ENCODE measurements at places on chromosomes 2 and 18. TPM values are rescaled to one million over a fixed set of nuclear protein-coding genes. Genes with fewer than 3 reads are reported as not detected.

Gene WNT10A
- not detected for total RNA-seq

Gene GREB1L
- 2.3 TPM for total RNA-seq

Gene SERPINB10
- not detected for total RNA-seq

Gene SFT2D3
- 6.2 TPM for total RNA-seq

Gene PROM2
- total RNA-seq, result 0.15 TPM

Gene ARHGAP25
- 0.22 TPM for total RNA-seq

Gene NT5DC4
- total RNA-seq, result not detected

Gene SERPINB5
- total RNA-seq, result 0.16 TPM

Gene GALM
- 18.5 TPM for total RNA-seq

Gene IL1F10
- total RNA-seq, result not detected

Gene CDH2
- 35.9 TPM for total RNA-seq

Gene NAB1
- total RNA-seq, result 33.5 TPM

Gene TUBB6
- total RNA-seq, result 220 TPM

Gene FSHR
- total RNA-seq, result not detected

Gene SANBR
- 12.1 TPM for total RNA-seq

Gene UGT1A3
- 0.13 TPM for total RNA-seq

Gene WDCP
- total RNA-seq, result 13.0 TPM

Gene BCL11A
- total RNA-seq, result 0.06 TPM

Gene TWIST2
- 18.6 TPM for total RNA-seq

Gene RESP18
- not detected for total RNA-seq

Gene MYOM1
- 0.16 TPM for total RNA-seq

Gene RPS27A
- 2,773 TPM for total RNA-seq

Gene EXOC6B
- total RNA-seq, result 8.4 TPM

Gene SOX11
- not detected for total RNA-seq

Gene VWA3B
- total RNA-seq, result 0.43 TPM

Gene REG3G
- not detected for total RNA-seq

Gene PTPN2
- 24.9 TPM for total RNA-seq

Gene C2orf42
- total RNA-seq, result 7.7 TPM

Gene PSMA8
- not detected for total RNA-seq

Gene PAIP2B
- 0.34 TPM for total RNA-seq

Gene SLC40A1
- 3.4 TPM for total RNA-seq

Gene DRC1
- total RNA-seq, result 0.22 TPM

Gene KANSL1L
- total RNA-seq, result 0.66 TPM

Gene MRO
- 0.16 TPM for total RNA-seq

Gene CD302
- 2.3 TPM for total RNA-seq

Gene GATA6
- total RNA-seq, result 2.8 TPM

Gene SCYGR1
- total RNA-seq, result not detected

Gene CKAP2L
- total RNA-seq, result 13.4 TPM

Gene TOGARAM2
- total RNA-seq, result 0.08 TPM

Gene ALKAL2
- total RNA-seq, result not detected

Gene DYNAP
- total RNA-seq, result not detected

Gene UGT1A7
- 4.4 TPM for total RNA-seq

Gene MOGAT1
- total RNA-seq, result not detected

Gene SERPINB2
- total RNA-seq, result not detected

Gene NYAP2
- total RNA-seq, result not detected

Gene DUSP2
- 0.22 TPM for total RNA-seq

Gene RSAD2
- total RNA-seq, result 0.54 TPM

Gene TGIF1
- 115 TPM for total RNA-seq

Gene SH3RF3
- total RNA-seq, result 0.38 TPM

Gene UGT1A4
- not detected for total RNA-seq

Gene ELAC1
- total RNA-seq, result 4.0 TPM

Gene CD226
- total RNA-seq, result 0.06 TPM

Gene ATP8B1
- 9.0 TPM for total RNA-seq

Gene NT5C1B
- total RNA-seq, result not detected

Gene INHBB
- 13.4 TPM for total RNA-seq

All from A549 treated with CpdA at 1 μM for 4 hours (cell line).